ENCODE measurements at places on chromosomes 1 and 21. TPM values are rescaled to one million over a fixed set of nuclear protein-coding genes. Genes with fewer than 3 reads are reported as not detected.

DNA sequence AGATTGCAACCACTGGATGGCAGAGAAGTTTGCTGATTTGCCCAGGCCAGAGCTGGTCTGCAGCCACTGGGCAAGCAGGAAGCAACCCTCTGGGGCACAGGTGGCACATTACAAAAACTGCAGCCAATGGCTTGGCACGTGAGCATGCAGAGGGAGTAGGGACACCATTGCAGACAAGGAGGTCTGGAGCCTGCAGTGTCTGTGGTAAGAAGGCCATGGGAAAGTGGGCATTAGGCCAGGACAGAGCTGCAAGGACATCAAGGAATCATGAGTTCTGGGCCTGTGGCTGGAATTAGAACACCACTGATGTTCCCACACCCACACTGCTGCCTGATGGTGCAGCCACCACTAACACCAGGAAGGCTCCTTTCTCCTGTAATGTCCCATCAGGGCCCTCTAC, 113.0 kb downstream of the TSEN15 start:
- DNase-seq, result no peak

DNA sequence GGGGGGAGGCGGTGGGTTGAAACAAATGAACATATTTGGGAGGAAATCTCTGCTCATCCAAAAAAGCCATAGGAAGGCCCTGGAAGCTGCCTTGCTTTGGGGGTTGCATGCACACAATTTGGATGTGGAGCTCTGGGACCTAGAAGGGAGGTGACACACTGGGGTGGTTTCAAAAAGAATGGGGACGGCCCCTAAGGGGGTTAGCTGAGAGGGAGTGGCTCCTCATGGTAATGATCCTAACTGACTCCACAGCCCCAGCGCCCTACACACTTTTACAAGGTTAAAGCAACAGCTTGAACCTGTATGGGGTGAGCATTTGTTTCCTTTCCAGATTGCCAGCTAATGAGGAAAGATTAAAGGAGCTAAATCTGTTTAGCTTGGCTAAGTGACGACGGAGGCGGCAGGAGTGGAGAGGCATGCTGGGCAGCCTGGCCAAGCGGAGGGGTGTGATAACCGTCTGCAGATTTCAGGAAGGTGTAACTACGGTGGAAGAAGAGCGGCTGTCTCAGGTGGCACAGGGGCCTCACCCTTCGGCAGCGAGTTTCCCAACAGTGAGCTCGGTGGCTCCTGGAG, 107.3 kb downstream of the RNF220 start:
- no peak for DNase-seq

BCAS2 gene
- total RNA-seq, result 35.9 TPM

CASQ2 gene
- total RNA-seq, result 0.49 TPM

GRCh38 chr1:93623875-93624274, 57.8 kb downstream of the BCAR3 start:
- no peak for DNase-seq

DNA sequence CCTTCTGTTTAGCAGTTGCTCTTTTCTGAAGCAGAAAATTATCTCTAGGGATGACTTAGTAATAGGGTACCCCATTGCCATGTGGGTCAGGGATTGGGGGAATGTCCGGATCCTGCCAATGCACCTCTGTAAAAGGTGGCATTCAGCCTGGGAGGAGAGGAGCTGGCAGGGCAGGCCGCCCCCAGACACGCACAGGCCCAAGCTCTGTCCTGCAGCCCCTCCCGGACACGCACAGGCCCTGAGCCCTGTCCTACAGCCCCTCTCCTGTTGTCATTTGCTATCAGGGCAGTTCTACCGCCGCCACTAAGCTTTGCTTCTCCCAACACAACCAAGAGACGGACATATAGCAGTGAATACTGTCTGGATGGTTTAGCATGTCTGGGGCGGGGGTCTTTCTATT, 219.1 kb downstream of the SDCCAG8 start:
- no peak for DNase-seq

DNA sequence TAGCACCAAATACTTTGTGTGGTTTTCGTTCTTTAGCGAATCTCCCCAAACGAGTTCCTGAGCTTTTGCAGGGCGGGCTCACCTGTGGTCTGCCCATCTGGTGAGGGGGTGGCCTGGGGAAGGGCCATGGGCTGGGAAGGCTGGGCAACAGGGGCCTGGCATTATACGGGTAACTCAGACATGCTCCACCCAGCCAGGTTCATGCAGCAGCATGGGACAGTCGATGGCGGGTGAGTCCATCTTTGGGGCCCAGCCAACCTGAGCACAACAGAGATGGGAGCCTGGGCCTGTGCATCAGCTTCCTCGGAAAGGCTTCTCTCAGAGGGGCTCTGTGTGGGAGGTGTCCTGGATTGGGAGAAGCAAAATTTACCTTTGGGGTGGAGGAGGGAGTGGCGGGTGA, 302.6 kb downstream of the CAMTA1 start:
- no peak for DNase-seq

DNA sequence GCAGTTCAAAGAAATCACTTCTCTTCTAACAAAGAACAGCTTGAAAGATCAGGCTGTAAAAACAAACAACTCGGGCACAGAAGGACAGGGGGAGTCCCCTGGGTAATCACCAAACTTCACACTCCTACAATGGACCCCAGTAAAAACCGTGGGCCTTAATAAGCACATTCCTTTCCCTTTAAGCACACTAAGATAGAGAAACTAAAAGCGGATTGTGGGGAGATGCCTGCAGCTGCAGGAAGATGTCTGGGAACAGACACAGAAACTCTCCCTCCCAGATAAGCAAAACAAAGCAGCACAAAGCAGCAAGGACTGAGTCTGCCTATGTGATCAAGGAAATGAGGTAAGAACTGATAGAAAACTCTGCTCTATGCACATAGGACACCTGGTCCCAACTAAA, 37.6 kb upstream of the CTBS start:
- no peak for DNase-seq

DNA sequence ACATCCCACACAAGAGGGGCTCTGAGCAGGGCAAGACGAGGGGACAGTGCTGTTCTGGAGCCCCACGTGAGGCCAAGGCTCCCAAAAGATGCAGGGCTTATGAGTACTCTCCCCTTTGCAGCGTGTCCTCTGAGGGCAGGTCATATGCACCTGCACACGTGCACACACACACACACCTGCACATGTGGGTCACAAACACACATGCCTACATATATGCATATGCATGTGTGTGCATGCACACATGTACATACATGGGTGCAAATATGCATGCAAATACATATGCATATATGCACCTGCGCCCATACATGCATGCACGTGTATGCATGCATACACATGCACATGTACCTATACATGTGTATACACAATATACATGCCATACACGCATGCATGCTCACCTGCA, 197.9 kb downstream of the NPHP4 start:
- no peak for DNase-seq

DNA sequence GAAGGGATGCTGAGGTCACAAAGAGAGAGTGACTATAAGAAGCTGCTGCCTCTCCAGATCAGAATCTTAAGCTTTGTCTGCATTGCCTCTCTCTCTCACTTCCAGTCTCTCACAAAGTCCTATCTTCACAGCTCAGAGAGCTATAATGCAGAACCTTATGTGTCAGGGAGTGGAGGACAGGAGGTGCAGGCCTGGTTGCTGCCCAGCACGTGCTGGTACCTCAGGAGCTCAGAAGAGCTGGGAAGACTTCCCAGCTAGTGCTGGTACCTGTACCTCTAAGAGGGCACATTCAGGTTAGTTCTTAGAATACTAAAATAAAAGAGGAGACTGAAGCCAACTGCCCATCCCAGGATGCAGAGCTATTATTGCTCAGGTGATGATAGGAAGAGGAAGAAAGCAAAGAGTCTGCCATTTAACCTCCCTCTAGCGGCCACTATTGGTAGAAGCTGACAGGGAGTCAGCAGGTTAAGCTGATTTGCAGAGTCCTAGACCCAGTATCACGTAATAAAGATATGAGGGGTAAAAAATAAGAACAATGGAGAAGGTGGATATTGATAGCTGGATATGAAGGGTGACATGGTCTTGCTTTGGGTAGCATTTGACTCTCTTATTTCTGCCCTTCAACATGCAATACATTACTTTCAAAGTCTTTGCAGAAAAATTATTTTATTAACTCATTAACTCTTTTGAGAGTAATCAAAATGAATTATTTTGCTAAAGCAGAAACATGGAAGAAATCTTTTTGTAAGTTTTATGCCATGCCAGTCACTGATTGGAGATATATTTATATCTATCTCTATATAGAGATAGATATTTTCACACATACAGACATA, 138.1 kb upstream of the HMCN1 start:
- DNase-seq, result no peak

GRCh38 chr1:239303289-239303688, 83.1 kb upstream of the CHRM3 start:
- DNase-seq, result no peak

GRCh38 chr1:72006092-72006491, 276.2 kb downstream of the NEGR1 start:
- DNase-seq, result no peak

F13B gene
- not detected for total RNA-seq

DNA sequence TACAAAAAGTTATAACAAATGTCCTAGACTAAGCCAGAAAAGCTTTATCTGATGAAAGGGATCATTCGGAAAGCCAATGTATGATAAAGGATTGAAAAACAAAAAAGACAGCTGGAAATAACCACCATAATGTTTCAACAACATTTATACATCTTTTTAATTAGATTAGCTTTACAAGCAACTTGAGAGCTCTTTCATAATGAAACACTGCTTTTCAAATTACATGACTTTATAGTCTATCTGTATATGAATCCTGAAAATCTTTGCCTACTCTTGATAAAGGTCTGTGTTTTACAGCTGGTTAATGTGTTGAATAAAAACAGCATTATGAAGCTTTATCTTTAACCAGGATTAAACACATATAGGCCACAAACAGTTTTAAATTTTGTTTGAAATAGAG, 25.5 kb downstream of the SPRTN start:
- DNase-seq, result no peak

SLFNL1 gene
- total RNA-seq, result 0.41 TPM

GRCh38 chr21:43358940-43359822, 67.8 kb downstream of the SIK1 start:
- no peak for DNase-seq

- no peak for DNase-seq
Measured at GRCh38 chr1:15696956-15697521, 12.9 kb downstream of the PLEKHM2 start.

GRCh38 chr21:28257276-28257675, 735.4 kb downstream of the LTN1 start:
- DNase-seq, result no peak

KLHDC8A gene
- total RNA-seq, result 0.78 TPM

DNA sequence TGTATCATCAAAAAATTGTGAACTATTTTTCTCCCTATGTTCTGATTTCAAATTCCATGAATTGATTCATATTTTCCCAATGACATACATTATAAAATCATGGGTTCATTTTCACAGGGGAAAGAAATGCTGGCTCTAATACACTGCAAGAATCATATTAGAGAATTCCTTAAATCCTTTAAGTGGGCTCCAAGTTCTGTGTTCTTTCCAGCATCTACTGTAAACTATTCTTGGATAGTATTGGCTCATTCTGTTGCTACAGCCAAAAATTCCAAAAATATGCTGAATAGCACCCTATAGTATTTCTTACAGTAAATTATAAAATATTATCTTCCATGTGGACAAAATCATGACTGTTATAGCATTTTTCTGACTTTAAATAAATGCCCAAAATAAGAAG, 19.0 kb upstream of the C1orf105 start:
- DNase-seq, result no peak

DNA sequence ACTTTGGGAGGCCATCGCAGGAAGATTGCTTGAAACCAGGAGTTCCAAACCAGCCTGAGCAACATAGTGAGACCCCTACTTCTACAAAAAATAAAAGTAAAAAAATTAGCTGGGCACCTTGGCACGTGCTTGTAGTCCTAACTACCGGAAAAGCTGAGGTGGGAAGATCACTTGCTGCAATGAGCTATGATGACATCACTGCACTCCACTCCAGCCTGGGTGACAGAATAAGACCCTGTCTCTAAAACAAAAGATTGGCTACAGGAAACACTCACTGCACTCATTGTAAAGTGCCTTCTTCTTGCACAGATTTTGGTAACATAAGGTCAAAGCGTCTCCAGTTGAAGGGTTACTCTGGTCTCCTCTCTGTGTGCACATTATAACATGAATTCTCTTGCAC, 305.7 kb downstream of the TM2D1 start:
- DNase-seq, result no peak

SPRR5 gene
- total RNA-seq, result not detected

GBP3 gene
- total RNA-seq, result 48.4 TPM

GRCh38 chr1:225453797-225454648, 26.2 kb upstream of the LBR start:
- DNase-seq, result no peak

DNA sequence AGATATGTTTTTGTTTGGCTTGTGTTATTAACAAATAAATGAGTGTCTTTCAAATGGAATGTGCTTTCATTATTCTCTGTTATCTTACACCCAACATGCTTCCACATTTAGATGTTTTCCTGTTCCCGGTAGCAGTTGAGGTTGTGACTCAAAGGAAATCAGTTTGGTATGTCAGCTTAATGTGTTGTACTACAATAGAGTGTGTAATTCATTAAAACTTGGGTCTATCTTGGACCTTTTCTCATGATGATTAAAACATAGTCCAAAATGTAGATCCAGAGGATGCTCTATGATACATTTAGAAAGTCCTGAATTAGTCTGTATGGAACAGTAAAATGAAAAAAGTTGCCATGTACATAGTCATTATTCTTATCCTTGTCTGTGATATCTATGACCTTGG, 26.7 kb downstream of the RTCA start:
- DNase-seq, result no peak

OLFM3 gene
- total RNA-seq, result 0.22 TPM

DNA sequence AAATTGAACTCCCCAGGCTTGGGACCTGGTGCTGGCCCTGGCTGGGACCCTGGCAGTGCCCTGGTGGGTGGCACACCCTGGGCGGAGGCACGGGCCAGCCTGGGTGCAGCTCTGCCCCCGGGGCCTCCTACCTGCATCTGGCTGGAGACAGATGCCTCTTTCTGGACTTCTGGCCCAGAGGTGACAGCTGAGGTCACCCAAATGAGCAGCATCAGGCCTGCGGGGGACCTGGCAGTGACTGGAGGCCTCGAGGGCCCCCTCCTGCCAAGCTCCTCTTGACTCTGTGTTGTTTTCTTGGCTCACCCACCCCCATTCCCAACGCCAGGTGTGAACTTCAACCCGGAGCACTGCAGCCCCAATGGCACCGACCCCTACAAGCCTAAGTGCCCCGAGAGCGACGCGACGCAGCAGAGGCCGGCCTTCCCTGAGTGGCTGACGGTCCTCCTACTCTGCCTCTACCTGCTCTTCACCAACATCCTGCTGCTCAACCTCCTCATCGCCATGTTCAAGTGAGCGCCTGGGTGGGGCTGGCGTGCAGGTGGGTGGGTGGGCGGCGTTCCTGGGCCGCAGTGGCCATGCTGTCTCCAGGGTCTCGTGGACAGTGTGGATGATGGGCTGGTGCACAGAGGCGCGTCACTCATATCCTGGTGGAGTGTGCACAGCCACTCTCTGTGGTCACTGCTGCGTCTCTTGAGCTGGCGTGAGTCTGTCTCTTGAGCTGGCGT, 41.6 kb upstream of the LRRC3 start:
- no peak for DNase-seq

DNA sequence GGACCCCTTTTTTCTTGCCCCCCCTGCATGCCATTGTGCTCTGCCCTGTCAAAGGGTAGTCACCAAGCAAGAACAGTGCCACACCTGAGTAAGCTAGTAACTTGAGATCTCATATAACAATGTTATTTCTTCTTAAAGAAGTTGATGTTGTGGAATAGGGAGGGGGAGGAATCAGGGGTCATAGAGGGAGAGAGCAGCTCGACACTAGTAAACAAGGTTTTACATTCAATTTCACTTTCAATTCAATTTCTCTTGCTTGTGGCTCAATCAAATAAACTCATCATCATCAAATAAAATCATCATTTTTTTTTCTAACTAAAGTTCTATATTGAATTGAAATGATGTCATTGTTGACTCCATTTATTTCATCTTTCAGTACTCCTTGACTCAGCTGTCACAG, 106.4 kb downstream of the CRB1 start:
- DNase-seq, result no peak

Measured in mucosa of descending colon (tissue), 3 donors.